Adrenal gland (tissue), 19 donors: ENCODE measurements at places on chromosomes 13 and 19. TPM values are rescaled to one million over a fixed set of nuclear protein-coding genes. Genes with fewer than 3 reads are reported as not detected.
A peak's percentile ranks its signal among the peaks of the same experiment; 100 is the strongest.

Gene SPRY2
- total RNA-seq, result 22.1 TPM

Gene GPC6
- total RNA-seq, result 0.61 TPM

Gene PSG6
- not detected for total RNA-seq

Gene P2RY11
- total RNA-seq, result 3.6 TPM

Gene TMEM238
- total RNA-seq, result 9.3 TPM

Gene ZNF296
- 0.70 TPM for total RNA-seq

Gene FREM2
- 0.96 TPM for total RNA-seq

DNA sequence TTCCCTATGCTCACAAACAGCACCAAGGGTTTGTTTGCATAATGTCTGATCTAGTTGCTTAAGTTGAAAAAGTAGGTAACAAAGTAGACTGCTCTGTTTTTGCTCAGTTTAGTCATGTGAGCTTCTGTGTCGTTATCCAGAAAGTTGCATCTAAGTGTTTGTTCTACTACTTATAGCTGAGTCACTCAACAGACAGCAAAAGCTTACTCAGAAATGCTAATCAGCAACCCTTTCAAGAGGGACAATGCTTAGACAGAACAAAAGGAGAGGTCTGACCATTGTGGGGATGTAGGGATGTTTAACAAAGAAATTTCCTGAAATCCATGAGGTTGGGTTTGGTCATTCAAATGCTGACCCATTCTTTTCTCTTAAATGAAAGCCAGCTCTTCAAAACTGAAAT lies 106.4 kb downstream of the ATP8A2 start:
- DNase-seq, result no peak
- H3K4me3 ChIP-seq, result no peak overlapping the region
- H3K27me3 ChIP-seq, result no peaks in the 10 kb centered on the region

GRCh38 chr13:50153401-50153800 lies 138.2 kb downstream of the KCNRG start:
- no peaks in the 10 kb centered on the region for H3K27me3 ChIP-seq
- H3K4me1 ChIP-seq, result no peaks in the 10 kb centered on the region
- H3K4me3 ChIP-seq, result no peak overlapping the region
- H3K27ac ChIP-seq, result no peak overlapping the region

- H3K27me3 ChIP-seq, result no peaks in the 10 kb centered on the region
- H3K36me3 ChIP-seq, result no peaks in the 10 kb centered on the region
- H3K27ac ChIP-seq, result no peak overlapping the region
- no peak for DNase-seq
- H3K4me1 ChIP-seq, result no peaks in the 10 kb centered on the region
Measured at GRCh38 chr13:84870190-84870589, 929.0 kb downstream of the SLITRK6 start.

GRCh38 chr19:1690699-1691307 lies 38.4 kb upstream of the TCF3 start:
- peaks cover 33% of the 10 kb centered on the region for H3K27me3 ChIP-seq
- H3K4me3 ChIP-seq, result no peak overlapping the region
- no peaks in the 10 kb centered on the region for H3K4me1 ChIP-seq
- no peak overlapping the region for H3K27ac ChIP-seq

DNA sequence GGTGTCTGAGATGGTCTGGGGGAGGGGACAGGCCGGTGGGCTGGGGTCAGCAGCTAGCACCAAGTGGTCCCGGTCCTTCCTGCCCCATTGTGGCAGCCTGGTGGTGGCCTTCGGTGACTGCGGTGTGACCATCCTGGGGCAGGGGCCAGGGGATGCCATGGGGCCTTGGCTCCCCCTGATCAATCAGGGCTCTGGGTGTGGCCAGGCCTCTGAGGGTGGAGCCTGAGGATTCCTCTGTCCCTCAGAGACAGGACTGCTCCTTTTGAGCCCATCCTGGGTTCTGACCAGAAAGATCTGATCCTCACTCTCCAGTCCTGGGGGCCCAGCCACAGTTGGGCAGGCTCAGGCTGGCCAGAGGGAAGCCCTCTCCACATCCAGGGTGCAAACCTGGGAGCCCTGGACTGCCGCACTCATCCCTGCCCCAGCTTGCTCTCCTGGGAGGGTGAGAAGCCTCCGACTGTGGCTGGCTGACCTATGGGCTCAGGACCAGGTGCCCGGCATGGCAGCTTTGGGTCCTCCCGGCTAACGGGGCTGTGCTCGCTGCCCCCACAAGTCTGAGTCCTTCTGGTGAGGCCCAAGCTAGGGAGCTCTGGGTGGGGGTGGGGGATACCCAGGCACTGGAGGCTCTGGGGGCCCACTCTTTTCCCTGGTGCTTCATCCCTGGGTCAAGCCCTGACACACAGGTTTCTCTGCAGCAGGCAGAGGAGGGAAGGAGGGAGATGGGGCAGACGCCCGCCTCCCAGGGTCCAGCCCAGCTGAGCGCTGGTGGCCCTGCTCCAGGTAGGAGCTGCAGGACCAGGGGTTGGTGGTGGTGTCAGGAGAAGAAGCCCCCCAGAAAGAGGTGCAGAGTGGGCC lies 59.5 kb downstream of the IER2 start:
- no peak for DNase-seq
- H3K27me3 ChIP-seq, result no peaks in the 10 kb centered on the region
- no peak overlapping the region for H3K27ac ChIP-seq
- H3K36me3 ChIP-seq, result no peaks in the 10 kb centered on the region

GRCh38 chr13:30844548-30845296 lies 61.3 kb upstream of the MEDAG start:
- DNase-seq, result no peak
- H3K4me1 ChIP-seq, result no peaks in the 10 kb centered on the region
- H3K27ac ChIP-seq, result no peak overlapping the region
- no peaks in the 10 kb centered on the region for H3K27me3 ChIP-seq
- no peak overlapping the region for H3K4me3 ChIP-seq

- H3K27ac ChIP-seq, result no peak overlapping the region
- no peaks in the 10 kb centered on the region for H3K27me3 ChIP-seq
- no peak overlapping the region for H3K4me3 ChIP-seq
- DNase-seq, result no peak
Measured at GRCh38 chr13:44084146-44084545, 204.4 kb downstream of the LACC1 start.

- H3K27ac ChIP-seq, result peak within 1 kb of the TSS; percentile 86
- H3K4me3 ChIP-seq, result peak within 1 kb of the TSS; percentile 95
- no peak for DNase-seq
Measured at GRCh38 chr19:43504426-43505185, at the start of gene PHLDB3. TSS of gene PHLDB3 (minus strand) at chr19:43504746. CDS start at chr19:43504118, 628 bp downstream.
